ENCODE measurements at places on chromosomes 12 and 14.

DNA sequence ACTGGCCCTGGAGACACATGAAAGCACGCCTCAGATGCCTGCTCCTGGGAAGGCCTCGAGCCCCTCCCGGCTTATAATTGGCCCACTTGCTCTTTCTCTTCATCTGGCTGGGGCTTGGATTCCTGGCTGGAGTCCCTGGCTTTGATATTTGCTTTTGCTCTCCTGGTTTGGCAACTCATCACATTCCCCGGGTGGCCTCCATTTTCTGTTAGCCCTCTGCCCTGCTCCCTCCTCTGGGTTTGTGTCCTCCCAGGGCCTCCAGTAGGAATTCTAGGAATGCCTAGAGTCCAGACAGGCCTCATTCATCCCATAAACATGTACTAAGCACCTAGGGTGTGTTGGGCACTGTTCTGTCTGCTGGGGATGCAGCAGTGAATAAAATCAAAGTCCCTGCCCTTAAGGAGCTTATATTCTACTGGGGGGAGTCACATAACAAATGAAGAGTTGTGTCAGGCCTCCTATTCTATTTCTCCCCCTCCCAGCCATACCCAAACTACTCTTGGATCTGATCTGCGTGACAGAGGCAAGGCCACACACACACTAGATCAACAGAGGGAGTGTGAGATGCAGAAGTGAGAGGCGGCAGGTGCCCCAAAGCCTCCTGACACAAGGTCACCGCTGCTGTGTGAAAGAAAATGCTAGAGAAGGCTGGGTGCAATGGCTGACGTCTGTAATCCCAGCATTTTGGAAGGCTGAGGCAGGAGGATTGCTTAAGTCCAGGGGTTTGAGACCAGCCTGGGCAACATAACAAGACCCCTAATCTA, 21.3 kb upstream of the TSPAN9 start:
- DNase-seq, result no peak

GRCh38 chr14:81638656-81639280, 105.1 kb upstream of the SEL1L start:
- no peak for DNase-seq

GRCh38 chr12:8948701-8949341, 624 bp downstream of the M6PR start:
- no peak for DNase-seq

GRCh38 chr12:30515351-30515750, 180.3 kb downstream of the IPO8 start:
- DNase-seq, result no peak

- no peak for DNase-seq
Measured at GRCh38 chr14:56342494-56342942, 224.3 kb downstream of the PELI2 start.

GRCh38 chr14:100994756-100995330, 91.3 kb upstream of the RTL1 start:
- DNase-seq, result no peak

DNA sequence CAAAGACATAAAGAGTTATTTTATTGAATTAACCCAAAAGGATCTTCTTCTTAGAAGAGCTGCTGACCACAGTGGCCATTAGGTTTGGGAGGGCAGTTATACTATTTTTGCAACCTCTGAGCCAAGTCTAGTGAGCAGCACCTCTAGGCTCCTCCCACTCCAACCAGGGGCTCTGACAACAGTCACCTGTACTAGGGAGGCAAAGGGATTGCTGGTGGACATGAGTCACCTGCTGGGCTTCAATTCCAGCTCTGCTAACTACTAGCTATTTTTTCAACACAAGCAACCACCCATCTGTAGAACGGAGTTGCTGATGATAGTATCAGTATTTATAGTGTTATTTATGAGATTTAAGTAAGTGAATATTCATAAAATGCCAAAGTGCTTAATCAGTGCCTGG, 166.0 kb downstream of the KLHL28 start:
- DNase-seq, result no peak

GRCh38 chr12:2794191-2794735, 507 bp upstream of the FKBP4 start:
- DNase-seq, result no peak

DNA sequence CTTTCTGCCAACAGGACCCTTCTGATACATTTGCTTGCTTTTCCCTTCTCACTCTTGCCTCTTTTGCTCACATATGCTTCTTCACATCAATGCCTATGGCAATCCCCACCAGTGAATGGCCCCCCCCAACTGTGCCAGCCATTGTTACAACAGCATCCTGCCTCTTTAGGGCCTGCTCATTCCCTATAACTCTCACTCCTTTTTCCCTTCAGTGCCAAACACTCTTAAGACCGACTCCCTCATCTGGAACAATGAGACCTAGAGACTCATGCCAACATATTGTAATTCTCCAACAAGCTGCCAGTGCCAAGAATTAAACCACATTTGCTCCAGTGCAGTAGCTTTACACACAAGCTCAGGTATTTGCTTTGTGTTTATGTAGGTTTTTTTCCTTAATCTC, 189.0 kb downstream of the SOX5 start:
- no peak for DNase-seq

- DNase-seq, result no peak
Measured at GRCh38 chr12:78037707-78038106, 207.0 kb downstream of the NAV3 start.

GRCh38 chr12:29012673-29013072, 136.4 kb upstream of the FAR2 start:
- no peak for DNase-seq

- DNase-seq, result no peak
Measured at GRCh38 chr14:91872517-91873470, 5.5 kb upstream of the TC2N start.

- no peak for DNase-seq
Measured at GRCh38 chr14:50599700-50600444, 39.9 kb downstream of the ATL1 start.

DNA sequence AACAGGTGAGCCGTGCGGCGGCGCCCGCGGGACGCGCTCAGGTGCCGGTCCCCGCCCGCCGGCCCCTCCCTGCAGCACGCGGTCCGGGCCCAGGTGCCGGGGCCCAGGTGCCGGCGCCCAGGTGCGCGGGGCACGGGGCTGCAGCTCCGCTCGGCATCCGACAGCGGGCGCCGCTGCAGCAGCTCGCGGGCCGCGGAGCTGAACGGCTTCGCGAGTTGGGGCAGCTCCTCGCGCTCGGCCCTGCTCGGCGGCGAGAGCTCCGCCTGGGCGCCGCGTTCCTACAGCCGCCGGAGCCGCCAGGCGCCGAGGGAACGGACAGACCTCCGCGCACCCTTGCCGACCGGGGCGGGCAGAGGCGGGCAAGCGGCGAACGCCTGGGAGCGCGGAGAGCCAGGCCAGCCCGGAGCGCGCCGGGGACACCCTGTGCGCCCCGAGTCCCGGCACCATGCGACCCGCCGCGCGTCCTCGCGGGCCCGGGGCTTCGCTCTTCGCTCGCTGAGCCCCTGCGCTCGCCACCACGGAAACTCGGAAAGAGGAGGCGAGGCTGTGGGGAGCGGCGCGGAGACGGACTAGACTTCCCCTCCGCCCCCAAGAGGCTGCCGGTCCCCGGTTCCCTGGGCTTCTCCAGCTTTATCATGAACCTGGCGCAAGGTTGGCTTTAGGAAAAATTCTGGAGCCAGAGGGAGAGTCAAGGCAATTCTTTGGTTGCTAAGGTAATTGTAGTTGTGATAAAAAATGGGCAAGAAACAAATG, at the start of gene RGS6:
RGS6 (plus strand) TSS at position 201 of the 753 bp plus-strand sequence.
- peak; percentile 52 for DNase-seq

Measured in GM12892 (cell line).